Osteoblast (primary cell): ENCODE measurements at places on chromosomes 1 and 21. TPM values are rescaled to one million over a fixed set of nuclear protein-coding genes. Genes with fewer than 3 reads are reported as not detected.

TDRD5 gene
- not detected in 2 replicates for total RNA-seq

- no peak overlapping the region for H3K27ac ChIP-seq
- no peak overlapping the region for H3K4me3 ChIP-seq
- no peak for DNase-seq
- H3K36me3 ChIP-seq: no peaks in the 10 kb centered on the region
Measured at GRCh38 chr1:39872698-39873097, 10.6 kb downstream of the TRIT1 start.

DNA sequence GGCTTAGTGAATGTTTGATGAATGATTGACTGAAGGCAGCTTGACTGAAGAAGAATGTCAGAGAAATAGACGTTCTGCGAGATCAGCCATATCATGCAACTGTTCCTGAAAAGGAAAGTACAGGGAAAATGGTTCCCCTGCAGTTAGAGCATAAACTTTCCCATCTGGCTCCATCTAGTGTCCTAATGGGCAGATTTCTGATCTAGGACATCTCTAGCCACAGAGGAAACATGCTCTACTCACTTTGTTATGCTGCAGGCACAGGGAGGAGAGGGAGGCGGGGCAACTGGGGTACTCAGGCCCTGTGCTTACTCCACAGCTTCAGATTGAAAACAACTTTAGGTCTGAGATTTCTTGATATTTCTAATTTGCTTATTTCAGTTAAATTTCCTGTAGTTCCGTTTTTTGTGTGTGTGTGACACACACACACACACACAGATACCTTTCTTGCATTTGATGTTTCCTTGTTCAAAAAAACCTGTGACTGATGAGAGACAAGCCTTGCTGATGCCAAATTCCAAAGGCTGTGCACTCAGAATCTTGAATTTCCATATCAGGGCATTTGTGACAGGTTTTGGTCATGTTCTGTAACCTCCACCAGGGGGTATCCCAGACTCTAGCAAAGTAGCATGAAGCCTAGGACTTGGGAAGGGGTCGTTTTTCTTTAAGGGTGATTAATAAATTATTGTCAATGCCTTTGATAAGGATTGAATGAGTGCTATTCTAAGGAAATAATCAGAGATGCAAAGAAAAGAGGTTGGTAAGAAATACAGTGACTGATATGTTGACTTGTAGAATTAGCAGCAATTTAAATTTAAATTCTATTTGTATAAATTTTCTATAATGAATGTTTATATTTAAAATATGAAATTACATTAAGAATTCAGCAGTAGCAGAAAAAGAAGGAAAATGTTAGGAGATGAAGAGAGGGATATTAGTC lies 139.7 kb upstream of the BEND5 start:
- H3K27ac ChIP-seq: no peak overlapping the region
- no peaks in the 10 kb centered on the region for H3K27me3 ChIP-seq
- no peak overlapping the region for H3K4me3 ChIP-seq
- no peak for DNase-seq
- no peaks in the 10 kb centered on the region for H3K36me3 ChIP-seq

DNA sequence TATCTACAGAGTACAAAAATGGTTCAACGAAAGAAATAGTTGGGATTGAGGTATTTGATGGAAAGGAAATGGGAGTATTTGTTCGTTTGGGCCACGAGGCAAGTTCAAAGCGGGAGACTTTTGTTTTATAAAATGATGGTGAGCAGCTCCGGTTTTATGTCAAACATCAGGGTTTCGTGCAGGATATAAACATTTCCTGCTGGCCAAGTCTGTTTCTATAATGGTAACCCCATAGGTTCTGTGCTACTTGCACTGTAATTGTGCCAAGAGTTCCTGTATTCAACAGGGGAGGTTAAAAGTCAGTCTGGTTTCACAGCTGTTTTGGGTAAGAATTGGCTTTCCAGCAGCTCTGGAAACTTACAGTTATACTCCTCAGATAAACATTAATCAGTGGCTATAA lies 290.3 kb upstream of the NRIP1 start:
- no peak for DNase-seq
- no peaks in the 10 kb centered on the region for H3K27me3 ChIP-seq
- H3K36me3 ChIP-seq: no peaks in the 10 kb centered on the region
- no peaks in the 10 kb centered on the region for H3K4me1 ChIP-seq
- no peak overlapping the region for H3K27ac ChIP-seq

DNA sequence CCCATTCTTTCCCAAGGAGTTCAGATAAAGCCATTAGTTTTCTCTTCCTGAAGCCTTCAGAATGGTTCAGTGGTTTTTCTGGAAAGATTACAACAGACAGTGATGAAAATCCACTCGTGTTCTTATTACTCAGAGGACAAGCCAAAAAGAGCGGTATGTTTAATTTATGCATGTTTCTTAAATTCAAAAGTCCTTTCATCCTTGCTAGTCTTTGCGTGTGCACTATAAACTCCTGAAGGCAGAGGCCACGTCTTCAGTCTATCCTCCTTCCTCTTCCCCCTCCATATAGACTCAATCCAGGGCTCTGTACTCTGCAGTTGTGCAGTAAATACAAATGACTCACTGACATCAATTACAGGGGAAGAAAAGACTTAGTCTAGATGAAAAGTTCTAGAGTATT lies 409.2 kb upstream of the PLXNA2 start:
- H3K4me3 ChIP-seq: no peak overlapping the region
- H3K4me1 ChIP-seq: no peaks in the 10 kb centered on the region
- DNase-seq: no peak
- no peak overlapping the region for H3K27ac ChIP-seq
- H3K27me3 ChIP-seq: peaks cover 6% of the 10 kb centered on the region

DNA sequence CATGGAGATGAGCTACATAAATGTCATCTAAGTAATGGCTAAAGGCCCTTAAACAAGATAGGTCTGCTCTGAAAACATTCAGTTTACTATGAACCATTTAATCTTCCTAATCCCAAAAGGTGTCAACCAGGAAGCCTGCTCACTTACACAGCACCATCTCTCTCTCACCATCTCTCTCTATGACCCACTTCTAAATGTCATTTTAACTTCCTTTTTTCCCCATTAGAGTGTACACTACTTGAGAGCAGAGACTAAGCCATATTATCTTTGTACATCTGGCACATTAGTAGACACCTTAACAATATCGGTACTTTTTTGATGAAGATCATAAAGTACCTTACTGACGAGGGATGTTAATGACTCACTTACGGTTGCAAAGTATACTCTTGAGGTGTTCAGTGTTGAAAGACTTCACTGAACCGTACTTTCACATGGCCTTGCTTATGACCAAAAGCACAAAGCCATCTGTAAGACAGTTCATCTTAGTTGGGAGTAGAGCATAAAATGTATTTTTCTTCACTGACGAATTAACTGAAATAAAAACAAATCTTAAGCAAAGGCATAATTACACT lies 25.4 kb downstream of the FBXO42 start:
- no peak overlapping the region for H3K27ac ChIP-seq
- H3K4me1 ChIP-seq: peaks cover 12% of the 10 kb centered on the region
- H3K4me3 ChIP-seq: no peak overlapping the region
- H3K36me3 ChIP-seq: no peaks in the 10 kb centered on the region

DNA sequence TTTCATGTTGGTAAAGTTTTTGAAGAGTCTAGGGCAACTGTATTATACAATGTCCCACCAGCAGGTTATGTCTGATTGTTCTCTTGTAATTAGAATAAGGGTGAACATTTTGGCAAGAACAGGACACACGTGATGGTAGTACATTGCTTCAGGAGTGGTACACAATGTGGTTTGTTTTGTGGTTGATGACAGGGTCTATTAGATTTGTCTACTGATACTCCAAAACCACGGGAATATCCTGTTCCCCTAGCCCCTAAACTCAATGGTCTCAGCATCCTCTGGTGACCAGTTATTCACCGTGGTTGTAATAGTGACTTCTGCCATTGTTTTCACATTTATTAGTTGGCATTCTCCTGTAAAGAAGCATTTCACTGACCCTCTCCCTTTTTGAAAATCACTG lies 22.1 kb upstream of the ACTA1 start:
- H3K27me3 ChIP-seq: no peaks in the 10 kb centered on the region
- no peak overlapping the region for H3K4me3 ChIP-seq
- H3K4me1 ChIP-seq: no peaks in the 10 kb centered on the region
- H3K27ac ChIP-seq: no peak overlapping the region
- DNase-seq: no peak
- H3K36me3 ChIP-seq: peaks cover 16% of the 10 kb centered on the region

- H3K4me3 ChIP-seq: no peak overlapping the region
- no peaks in the 10 kb centered on the region for H3K36me3 ChIP-seq
- peaks cover 12% of the 10 kb centered on the region for H3K4me1 ChIP-seq
- no peak for DNase-seq
Measured at GRCh38 chr21:39047046-39047445, 136.2 kb downstream of the PSMG1 start.

GRCh38 chr1:26373281-26373680 lies 731 bp upstream of the ZNF683 start:
- no peaks in the 10 kb centered on the region for H3K36me3 ChIP-seq
- DNase-seq: no peak

AMY1A gene
- not detected in 2 replicates for total RNA-seq

DNA sequence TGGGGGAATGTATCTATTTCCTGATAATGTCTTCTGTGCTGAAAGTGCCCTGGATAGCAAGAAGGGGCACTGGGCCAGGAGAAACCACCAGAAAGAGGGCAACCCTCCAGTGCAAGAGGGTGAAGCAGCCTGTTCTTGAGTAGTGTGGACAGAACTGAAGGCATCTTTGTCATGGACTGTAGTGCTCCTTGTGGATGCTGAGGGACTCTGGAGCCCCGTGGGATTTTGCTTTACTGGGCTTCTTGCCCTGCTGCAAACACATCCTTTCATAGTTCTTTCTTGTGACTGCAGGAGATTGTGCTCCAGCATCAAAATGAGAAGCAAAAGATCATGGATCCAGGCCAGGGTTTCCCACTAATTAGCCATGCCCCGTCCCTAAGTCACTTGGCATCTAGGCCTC lies 300.6 kb downstream of the ZNF326 start:
- H3K27me3 ChIP-seq: no peaks in the 10 kb centered on the region
- H3K36me3 ChIP-seq: no peaks in the 10 kb centered on the region
- no peak overlapping the region for H3K4me3 ChIP-seq
- no peaks in the 10 kb centered on the region for H3K4me1 ChIP-seq
- H3K27ac ChIP-seq: no peak overlapping the region
- no peak for DNase-seq

FABP3 gene
- 28.6 and 38.0 TPM in 2 replicates for total RNA-seq
